ENCODE measurements at places on chromosomes 16 and 17.

- peak; percentile 22 for DNase-seq
Observed at GRCh38 chr17:68085771-68086381, 50.3 kb downstream of the KPNA2 start.

- DNase-seq: no peak
Observed at GRCh38 chr16:30655815-30656347, 2.4 kb upstream of the FBRS start.

DNA sequence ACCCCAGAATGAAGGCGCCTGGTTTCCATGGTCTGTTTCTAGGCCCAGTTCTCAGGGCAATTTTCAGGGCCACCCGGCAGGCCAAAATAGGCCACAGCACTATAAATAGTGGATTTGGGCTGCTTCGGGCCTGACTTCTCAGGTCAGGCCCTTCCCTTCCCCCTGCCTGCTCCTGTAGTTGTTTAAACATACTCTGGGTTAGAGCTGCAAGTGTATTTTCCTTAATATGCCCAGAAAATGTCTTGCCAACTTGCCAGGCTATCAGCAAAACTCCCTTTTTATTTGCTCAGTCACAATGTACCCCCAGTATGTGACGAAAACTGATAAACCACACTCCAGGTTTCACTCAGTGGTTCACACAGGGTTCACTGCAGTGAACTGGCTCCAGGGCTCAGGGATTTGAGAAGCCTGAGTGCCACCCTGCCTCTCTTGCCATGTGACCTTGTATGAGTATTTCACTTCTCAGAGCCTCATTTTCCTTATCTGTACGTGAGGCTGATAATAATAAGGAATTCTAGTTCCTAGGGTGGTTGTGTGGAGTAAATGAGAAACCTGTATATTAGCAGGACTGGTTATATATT is 76.5 kb downstream of the GPRC5B start:
- no peak for DNase-seq

GRCh38 chr17:2042390-2042847 is 597 bp downstream of the OVCA2 start:
- peak; percentile 42 for DNase-seq

DNA sequence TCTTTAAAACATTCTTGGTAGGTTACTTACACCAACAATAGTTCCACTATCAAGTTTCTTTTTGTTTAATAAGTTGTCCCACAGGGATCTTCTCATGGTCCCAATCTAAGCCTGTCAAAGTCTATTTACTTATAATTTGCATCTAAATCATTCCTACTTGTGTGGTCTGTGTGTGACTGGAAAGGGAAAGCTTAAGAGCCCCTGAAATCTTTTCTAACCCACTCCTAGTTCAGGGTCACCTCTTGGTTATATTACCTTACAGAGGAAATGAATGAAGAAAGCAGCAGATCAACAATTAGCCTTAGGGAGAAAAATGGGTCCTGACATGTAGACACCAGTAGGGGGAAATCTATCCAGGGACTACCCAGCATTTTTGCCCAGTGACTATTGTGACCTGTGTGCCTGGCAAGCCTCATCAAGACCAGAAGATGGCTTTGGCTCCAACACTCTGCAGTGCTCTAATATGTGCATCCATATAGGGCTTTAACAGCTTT is 110.4 kb upstream of the HAS3 start:
- DNase-seq: no peak

GRCh38 chr17:8518326-8518725 is 82.6 kb downstream of the NDEL1 start:
- no peak for DNase-seq

- DNase-seq: no peak
Observed at GRCh38 chr16:6600167-6600566, 732.5 kb upstream of the RBFOX1 start.

GRCh38 chr17:3973495-3974137 is 9.4 kb upstream of the ATP2A3 start:
- DNase-seq: no peak

DNA sequence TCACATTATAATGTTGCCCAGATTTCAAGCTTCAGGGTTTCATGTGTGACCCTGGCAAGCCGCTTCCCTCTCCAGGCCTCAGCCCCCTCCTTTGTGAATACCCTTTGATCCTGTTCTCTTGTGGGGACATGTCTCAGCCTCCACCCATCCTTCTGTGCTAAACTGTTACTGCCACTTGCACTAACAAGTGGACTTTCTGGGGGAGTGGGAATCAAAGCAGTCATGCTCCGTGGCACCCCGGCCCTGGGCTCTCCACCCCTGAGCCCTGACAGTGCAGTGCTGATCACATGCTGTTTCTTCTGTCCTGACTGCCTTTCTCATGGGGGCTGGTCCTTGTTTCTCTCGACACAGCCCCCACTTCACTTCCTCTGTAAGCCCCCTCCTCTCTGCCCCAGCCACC is 9.7 kb upstream of the DCAF7 start:
- no peak for DNase-seq

DNA sequence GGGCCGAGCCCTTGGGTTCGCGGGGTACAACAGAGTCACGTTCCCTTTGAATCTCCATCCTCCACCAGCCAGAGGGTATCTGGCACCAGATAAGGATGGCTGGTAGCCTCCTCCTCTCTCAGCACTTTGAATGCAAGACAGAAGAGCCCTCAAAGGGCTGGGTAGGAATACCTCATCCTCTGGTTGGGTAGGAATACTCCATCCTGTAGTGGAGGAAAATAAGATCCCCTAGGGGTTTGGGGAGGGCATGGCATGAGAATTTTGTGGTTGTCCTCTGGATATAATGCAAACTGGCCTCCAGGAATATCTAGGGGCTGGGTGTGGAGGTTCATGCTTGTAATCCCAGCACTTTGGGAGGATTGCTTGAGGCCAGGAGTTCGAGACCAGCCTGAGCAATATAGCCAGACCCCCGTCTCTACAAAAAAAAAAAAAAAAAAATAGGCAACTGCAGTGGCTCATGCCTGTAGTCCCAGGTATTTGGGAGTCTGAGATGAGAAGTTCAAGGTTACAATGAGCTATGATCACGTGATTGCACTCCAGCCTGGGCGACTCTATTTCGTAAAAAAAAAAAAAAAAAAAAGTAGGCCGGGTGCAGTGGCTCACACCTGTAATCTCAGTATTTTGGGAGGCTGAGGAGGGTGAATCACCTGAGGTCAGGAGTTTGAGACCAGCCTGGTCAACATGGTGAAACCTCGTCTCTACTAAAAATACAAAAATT is 2.7 kb downstream of the IGFBP4 start:
- no peak for DNase-seq

DNA sequence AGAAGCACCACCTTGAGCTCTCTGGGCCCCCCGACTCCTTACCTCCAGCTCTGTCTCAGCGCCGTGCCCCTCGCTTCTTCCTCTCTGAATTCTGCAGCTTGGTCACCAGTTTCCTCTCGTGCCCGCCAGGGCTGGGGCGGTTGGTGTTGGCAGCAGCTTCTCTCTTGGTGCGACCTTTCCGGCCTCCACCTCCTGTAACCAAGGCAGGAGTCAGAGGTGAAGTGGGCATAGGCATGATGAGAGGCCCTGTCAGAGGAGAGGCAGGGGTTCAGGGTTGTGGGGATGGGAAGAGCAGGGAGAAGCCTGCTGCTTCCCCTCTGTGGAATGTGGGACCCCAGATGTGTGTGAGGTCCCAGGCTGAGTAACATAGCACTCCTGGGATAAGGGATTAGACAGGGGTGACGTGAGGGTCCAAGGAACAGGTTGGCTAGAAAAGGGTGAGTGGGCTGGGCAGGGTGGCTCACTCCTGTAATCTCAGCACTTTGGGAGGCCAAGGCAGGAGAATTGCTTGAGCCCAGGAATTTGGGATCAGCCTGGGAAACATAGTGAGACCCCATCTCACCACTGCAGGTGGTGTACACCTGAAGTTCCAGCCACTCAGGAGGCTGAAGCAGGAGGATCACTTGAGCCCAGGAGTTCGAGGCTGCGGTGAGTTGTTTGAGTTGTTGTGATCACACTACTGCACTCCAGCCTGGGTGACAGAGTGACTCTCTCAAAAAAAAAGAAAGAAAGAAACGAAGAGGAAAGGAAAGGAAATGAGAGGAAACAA is 626 bp downstream of the NUPR1 start:
- DNase-seq: no peak

DNA sequence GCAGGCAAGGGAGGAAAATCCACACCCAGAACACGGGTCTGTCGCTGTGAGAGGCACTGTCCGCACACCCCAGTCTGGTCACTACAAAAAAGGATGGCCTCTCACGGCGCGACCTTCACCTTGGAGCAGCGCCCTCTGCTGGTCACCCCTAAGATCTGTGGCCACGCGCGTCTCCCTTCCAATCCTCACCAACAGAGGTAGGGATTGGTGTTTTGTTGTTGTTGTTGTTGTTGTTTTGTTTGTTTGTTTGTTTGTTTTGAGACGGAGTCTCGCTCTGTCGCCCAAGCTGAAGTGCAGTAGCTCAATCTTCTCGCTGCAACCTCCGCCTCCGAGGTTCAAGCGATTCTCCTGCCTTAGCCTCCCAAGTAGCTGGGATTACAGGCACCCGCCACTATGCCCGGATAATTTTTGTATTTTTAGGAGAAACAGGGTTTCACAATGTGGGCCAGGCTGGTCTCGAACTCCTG is 15.0 kb upstream of the C17orf58 start:
- DNase-seq: peak; percentile 81

DNA sequence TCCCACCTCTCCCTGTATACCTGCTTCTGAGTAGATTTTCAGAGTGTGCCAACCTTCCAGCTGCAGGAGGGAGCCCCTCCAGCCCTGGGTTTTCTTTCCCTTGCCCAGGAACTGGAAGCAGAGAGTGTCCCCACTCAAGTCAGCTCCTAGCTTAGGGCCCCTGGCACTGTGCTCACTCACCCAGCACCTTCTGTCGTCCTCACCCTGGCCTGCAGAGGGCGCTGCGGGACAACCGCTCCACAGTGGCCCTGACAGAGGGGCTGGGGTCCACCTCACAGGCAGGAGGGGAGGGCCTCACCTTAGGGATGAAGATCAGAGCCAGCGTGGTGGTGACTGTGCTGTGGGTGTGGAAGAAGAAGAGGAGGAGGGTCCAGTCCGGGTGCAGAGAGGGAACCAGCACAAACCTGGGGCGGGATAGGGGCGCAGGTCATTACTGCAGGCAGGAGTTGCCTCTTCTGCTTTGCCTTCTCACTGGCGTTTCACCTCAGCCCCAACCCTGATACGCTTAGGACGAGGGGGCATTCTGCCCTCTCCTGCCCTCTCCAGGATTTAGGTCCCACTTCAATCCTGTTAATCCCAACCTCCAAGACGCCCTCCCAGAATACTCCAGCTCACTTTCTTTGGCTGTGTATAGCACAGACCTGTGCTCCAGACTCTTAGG is 10.0 kb downstream of the GPR179 start:
- DNase-seq: peak; percentile 75

GRCh38 chr16:20880867-20881502 is 19.2 kb downstream of the DCUN1D3 start:
- no peak for DNase-seq

GRCh38 chr16:57590654-57591085 is 37.8 kb upstream of the ADGRG1 start:
- DNase-seq: no peak

GRCh38 chr16:27289669-27290068 is 21.1 kb upstream of the NSMCE1 start:
- no peak for DNase-seq

- no peak for DNase-seq
Observed at GRCh38 chr16:20918486-20919239, 18.1 kb downstream of the LYRM1 start.

GRCh38 chr16:7116734-7117133 is 215.9 kb upstream of the RBFOX1 start:
- DNase-seq: no peak

DNA sequence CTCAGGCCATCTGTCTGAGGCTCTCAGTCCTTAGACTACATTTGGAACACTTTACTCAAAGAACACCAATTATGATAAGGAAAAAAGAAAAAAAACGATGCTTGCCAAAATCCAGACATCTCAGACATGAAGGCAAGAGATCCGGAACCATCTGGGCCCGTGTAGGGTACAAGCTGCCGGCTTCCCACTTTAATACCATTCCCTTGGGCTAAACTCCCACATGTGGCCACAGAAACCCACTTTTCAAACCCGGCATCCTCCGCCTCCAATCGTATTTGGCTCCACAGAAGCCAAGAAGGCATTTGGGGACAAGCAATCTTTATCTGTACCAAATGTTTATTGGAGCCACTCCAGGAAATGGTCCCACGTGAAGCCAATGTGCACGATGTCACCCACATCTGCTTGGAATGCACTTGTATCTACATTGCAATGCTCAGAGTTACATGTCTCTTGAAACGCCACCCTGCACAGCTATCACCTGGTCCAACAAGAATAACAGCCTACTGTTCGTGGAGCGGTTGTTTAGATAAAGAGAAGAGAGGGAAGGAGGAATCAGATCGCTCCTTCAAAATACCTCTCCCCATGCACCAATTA is 33.5 kb downstream of the XYLT1 start:
- no peak for DNase-seq

DNA sequence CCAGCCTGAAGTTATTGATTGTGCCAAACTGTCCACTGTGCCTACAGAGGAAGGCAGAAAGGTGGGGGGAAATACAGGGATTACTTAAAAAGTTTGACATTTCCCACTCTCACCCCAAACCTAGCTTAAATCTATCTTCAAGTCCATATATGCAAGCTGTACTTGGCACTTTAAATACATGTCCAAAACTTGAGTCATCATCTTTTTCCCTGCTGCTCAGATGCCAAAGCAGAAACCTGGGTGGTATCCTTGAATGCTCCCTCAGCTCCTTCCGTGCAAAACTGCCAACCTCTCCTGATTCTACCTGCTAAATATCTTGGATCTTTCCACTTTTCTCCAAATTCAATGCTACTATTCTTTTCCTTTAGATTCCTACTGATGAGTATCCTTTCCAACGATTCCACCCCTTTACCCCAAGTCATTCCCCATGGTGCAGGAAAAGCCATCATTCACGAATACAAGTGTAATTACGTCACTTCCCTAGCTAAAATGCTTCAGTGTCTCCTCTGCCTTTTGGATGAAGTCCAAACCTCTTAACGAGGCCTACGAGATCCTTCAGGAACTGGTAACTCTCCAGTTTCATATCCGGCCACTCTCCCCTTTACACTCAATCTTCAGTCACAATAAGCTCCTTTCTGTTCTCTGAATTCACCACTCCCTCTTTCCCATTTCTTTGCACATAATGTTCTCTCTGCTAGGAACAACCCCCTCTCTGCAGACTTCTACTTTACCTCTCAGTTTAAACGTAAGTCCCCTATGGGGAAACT is 9.3 kb downstream of the BECN1 start:
- no peak for DNase-seq

DNA sequence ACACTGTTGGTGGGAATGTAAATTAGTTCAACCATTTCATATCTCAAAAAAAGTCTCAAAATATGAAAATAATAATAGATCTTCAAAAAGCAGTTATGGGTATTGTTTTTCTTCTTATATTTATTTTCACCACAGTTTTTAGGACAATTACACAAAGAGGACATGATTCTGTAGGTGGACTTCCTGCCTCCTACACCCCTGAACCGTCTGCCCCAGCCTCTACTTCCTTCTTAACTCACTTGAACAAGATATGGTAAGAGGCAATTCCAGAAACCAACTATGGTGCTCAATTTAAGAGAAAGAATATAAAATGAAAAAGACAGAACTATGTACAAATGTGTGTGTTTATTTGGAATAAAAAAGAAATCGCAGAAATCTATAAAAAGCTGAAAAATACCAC is 74.1 kb upstream of the MON1B start:
- no peak for DNase-seq

- no peak for DNase-seq
Observed at GRCh38 chr17:34401165-34401564, 38.1 kb upstream of the CCL1 start.

Data from activated T-cell treated with anti-CD3 and anti-CD28 coated beads, Interleukin-2, amount 50 U/mL, for 48 hours (primary cell).